Right kidney (tissue), 9 donors: ENCODE measurements at places on chromosomes 1 and 21.

- no peak for DNase-seq
Observed at GRCh38 chr21:25890001-25890400, 155.2 kb downstream of the GABPA start.

DNA sequence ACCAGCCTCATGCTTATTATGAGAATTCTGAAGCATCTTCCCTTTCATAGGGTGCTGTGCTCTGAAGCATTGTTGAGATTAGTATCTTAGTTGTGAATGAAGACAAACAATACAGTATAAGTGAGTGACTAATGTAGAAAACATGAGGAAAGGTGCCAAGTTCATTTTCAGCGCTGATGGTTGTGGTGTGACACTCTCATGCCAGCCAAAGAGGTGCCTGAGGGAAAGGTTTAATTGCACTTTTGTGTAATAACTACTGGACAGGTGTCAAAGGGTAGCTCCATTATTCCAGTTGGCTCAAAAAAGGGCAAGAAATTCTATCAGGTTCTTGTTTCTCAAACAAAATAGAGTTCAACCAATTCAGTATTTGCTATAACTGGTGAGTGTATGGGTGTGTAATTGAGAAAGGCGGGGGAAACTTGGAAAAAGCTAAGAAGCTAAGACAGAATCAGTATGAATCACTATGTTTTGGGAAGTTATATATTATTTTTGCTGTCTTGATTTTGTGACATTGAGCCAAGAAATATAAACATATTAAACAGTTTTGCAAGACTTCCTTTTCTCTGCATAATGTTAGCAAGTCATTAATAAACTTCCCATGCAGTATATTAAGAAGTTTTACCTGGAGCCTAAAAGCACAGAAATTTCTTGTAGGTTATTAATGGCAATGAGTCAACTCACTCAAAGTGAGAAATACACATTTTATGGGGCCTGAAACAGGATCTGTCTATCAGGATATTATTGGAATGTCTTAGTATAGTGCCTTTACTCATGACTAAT is 31.8 kb downstream of the KCNK2 start:
- no peak for DNase-seq

GRCh38 chr1:31605908-31606427 is 11.5 kb upstream of the HCRTR1 start:
- DNase-seq: no peak

GRCh38 chr1:33234588-33234990 is 21.7 kb upstream of the ZNF362 start:
- peak; percentile 43 for DNase-seq

DNA sequence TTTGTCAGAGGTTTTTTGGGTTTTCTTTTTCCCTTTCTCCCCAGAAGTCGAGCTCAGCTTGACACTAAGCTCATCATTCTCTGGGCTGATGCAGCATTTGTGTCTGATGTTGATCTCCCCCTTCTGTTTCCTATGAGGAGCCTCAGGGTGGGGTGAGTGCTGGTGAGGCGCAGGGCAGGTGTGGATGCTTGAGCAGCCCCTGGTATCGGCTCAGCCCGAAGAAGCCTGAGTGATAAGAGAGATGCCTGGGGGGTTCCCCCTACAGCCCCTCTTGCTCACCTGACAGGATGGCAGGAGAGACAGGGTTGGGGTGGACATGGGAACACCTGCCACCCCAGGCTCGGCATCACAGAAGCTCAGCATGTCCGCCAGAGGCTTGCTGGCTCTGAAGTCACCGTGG is 239.0 kb downstream of the RHOU start:
- DNase-seq: no peak

GRCh38 chr21:31347435-31348032 is 3.5 kb upstream of the TIAM1 start:
- no peak for DNase-seq

GRCh38 chr1:39568208-39568607 is 8.4 kb downstream of the PABPC4 start:
- DNase-seq: no peak

DNA sequence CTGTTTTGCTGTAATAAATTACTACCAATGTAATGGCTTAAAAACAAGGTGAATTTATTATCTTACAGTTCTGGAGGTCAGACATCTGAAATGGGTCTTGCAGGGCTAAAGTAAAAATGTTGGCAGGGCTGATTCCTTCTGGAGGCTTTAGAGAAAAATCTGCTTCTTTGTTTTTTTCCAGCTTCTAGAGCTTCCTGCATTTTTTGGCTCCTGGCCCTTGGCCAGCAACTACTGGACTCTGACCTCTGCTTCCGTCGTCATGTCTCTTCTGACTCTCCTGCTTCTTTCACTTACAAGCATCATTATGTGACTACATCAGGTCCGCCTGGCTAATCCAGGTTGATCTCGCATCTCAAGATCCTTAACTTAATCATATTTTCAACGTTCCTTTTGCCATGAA is 350.9 kb downstream of the S1PR1 start:
- DNase-seq: peak; percentile 42
